ENCODE measurements at places on chromosomes 1 and 21.

DNA sequence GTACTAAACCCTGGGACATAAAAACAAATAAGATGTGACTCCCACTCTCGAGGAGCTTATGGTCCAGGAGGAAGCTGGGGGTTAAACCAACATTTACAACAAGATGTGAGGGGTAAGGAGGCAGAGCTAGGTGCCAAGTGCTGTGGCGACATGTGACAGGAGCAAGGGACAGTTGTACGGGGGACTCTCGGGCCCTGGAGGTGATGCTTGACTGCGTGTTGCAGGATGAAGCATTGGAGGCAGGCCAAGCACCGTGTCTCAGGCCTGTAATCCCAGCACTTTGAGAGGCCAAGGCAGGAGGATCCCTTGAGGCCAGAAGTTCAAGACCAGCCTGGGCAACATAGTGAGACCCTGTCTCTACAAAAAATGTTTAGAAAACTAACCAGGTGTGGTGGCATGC, 36.8 kb downstream of the ATP5PO start:
- DNase-seq = no peak

GRCh38 chr21:34054259-34054658, 19.1 kb upstream of the MRPS6 start:
- DNase-seq = no peak

DNA sequence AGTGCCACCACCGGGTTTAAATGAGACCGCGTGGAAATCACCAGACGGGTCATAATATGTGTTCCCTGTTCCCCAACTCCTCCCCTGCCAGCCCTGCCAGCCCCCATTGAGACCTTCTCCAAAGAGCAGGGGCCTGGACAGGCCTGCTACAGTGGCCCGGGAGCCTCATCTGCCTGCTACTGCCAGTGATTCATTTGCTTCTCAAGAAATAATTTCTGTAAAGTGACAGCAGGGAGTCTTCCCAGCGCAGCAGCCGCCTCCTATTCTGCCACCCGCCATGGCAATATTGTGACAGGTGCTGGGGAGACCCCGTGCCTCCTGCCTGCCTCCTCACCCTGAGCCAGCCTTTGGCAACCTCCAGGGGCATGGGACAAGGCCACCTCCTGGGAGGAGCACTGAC, 8.9 kb downstream of the IFFO2 start:
- no peak for DNase-seq

DNA sequence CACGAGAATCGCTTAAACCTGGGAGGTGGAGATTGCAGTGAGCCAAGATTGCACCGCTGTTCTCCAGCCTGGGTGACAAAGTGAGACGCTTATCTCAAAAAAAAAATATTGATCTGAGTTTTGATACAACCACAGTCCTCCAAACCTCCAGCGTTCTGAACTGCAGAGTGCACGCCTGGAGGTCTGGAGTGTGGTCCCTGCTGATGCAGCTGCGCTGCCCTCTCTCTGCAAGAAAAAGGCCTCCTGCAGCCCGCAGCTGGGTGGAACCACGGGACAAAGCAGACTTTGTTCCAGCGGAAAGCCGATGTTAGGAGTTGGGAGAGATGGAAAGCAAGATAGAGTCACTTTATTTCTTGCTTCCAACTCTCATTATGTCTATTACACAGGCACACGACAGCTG, 144.9 kb upstream of the SOD1 start:
- peak; percentile 33 for DNase-seq

GRCh38 chr21:39007532-39007931, 175.7 kb downstream of the PSMG1 start:
- DNase-seq = no peak

DNA sequence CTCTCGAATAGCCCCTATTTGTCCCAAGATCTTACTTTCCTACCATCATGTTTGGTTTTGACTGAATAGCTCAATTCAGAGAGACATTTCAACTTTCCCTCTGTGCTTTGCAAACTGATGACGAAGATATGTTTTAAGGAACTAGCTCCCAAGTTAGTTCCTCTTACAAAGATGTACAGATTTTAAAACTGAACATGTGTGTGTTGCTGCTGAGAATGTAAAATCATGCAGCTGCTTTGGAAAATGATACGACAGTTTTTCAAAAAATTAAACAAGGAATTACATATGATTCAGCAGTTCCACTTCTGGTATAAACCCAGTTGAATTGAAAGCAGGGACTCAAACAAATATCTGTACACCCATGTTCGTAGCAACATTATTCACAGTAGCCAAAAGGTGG, 33.6 kb downstream of the KIF26B start:
- no peak for DNase-seq

DNA sequence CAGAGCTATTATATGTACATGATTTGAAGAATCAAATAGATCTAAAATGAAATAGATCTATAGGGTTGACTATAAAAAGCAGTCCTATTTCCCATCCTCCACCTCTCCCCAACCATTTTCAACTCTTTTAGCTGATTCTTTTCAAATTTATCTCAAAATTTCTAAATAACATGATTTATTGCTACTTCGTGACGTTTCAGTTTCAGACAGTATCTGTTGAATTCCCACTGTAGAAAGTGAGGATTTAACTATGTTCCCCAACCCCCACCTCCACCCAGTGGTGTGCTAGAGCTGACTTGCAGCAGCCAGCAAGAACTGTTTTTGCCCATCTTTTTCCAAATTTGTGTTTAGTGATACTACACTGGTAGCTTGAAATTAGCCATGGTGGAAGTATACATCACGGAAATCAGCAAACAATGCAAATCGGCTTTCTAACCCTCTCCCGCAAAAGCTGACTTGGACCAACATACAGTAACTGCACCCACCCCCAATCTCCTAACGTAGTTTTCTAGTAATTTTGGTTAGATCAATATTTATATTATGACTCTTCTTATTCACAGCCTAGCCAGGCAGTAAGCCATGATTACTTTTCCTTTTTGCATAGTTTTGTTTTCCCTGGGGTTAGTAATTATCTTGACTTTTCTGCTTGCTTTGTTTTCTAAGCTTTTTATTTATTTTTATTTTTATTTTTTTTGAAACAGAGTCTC, 10.9 kb downstream of the SEMA4A start:
- DNase-seq = no peak

- DNase-seq = no peak
Observed at GRCh38 chr1:9166289-9167235, 37.7 kb upstream of the GPR157 start.

- DNase-seq = no peak
Observed at GRCh38 chr1:209927466-209927865, 10.6 kb upstream of the SYT14 start.

DNA sequence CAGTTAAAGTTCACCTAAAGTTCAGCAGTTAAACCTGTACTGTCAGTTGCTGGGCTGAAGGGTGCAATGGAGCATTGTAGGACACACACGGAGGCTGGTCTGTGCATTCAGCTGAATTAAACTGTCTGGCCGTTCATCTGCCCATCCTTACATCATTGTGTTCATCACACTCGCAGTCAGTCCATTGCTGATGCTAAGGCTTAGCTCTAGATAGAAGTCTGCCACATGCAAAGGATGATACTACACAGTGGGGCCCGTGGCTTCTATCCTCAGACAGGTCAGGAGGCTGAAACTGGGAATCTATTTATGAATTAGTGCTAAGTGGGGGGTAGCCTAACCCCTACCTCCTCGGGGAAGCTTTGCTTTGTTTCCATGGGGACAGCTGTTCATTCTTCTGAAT, 60.4 kb downstream of the CNIH3 start:
- no peak for DNase-seq

GRCh38 chr1:159999204-159999603, 32.6 kb downstream of the PIGM start:
- DNase-seq = no peak

DNA sequence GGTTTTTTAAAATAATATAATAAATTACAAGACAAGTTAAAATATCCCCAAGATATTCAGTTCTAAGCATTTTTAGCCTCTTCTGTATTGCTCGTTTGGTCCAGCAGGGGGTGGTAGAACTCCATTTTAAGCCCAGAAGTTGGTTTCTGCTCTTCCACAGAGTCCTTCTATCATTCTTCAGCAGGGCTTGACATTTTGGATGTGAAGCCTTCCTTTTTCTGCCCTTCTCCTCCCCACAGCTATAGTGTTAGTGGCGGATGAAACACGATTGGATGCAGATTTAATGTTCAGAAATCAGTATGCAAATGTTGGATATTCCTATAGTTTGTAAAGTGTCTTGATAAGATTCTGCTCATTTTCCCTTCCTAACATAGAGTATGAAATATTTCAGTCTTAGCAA, 1.4 kb downstream of the NCAM2 start:
- peak; percentile 57 for DNase-seq

GRCh38 chr1:221071777-221072176, 192.5 kb downstream of the HLX start:
- DNase-seq = no peak

- DNase-seq = no peak
Observed at GRCh38 chr1:196387766-196388165, 220.5 kb downstream of the KCNT2 start.

GRCh38 chr1:197199923-197200271, 53.4 kb upstream of the ASPM start:
- no peak for DNase-seq

- no peak for DNase-seq
Observed at GRCh38 chr1:52901384-52901783, 20.2 kb downstream of the ECHDC2 start.

- no peak for DNase-seq
Observed at GRCh38 chr1:68029444-68029843, 21.0 kb downstream of the DIRAS3 start.

DNA sequence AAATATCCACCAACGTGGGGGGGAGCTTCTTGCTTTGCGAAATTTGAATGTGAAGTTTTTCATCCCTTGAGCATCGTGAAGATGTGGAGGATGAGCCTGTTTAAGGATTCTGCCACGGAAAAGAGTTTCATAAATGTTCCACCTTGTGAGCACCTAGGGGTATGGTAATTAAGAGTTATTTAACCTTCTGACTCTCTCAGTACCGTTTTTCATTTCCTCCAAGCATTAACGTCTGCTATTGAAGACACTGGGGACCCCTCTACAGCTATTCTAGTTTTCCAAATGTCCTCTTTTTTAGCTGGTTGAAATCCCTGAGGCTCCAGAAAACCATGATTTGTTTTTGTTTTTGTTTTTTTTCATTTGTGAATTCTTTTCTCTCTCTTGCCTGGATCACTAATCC, 79.1 kb upstream of the GALNT2 start:
- DNase-seq = no peak

DNA sequence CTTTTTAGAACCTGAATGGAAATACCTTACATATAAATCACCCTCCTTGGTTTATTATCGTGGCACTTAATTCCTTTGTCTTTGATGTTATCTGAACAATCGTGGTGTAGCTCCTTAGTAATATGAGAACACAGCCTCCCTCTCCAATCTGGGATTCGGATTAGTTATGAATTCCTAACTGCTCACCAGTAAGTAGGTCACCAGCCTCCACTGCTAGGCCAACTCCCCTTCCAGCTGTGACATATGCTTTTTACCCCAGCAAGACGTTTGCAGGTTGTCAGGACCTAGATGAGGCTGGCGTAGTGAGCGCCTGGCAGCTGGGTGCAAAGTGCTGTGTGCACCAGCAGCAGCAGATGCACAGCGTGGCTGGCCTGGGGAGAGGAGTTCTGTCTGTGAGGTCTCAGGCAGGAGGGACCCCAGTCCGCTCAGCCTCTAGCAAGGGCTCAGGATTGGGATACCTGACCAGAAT, 38.2 kb downstream of the NTPCR start:
- no peak for DNase-seq

DNA sequence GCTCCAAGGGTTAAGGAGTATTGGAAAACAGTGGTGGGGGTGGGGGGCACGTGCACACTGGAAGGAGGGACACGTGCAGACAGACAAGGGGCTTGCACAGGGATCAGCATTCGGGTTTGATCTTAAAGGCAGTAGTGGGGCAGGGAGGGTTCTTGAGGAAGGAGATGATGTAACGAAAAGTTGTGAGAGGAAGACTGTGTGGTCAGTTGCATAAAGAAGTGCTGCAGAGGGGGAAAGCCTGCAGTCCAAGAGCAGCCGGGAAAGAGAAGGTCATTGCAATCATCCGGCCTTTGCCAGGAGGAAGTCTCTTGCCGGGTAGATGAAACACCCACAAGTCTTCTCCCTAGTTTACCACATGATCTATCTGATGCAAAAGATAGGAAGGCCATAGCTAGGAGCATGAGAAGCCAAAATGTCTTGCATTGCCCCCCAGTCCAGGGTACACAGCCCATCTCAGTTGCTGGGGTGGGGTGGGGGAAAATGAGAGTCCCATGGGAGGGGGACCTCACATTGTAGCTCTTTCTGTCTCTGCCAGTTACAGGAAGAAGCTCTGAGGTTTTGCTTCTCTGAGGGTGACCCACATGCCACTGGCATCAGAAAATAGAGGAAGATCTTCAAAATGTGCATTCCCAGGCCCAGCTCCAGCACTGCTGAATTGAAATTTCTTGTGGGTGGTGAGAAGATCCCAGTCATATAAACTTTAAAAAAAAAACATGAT, 202.5 kb upstream of the RAB4A start:
- no peak for DNase-seq

DNA sequence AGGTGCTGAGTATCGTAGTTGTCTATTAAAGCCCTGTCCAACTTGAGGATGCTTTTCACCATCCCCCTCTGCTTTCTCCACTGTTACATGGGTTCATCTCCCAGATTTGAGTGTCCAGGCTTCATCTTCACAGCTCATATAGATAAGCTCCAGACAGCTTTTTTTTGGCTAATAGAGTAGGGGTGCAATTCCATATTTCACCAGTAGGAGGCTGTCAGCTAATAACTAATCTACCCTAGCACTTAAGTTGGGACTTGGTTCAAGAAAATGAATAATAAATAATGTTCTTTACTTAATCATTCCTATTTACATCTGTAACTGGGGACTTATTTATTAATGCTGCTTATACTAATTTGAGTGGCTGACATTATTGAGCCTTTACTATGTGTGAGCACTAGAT, 124.5 kb downstream of the IGSF21 start:
- DNase-seq = no peak

DNA sequence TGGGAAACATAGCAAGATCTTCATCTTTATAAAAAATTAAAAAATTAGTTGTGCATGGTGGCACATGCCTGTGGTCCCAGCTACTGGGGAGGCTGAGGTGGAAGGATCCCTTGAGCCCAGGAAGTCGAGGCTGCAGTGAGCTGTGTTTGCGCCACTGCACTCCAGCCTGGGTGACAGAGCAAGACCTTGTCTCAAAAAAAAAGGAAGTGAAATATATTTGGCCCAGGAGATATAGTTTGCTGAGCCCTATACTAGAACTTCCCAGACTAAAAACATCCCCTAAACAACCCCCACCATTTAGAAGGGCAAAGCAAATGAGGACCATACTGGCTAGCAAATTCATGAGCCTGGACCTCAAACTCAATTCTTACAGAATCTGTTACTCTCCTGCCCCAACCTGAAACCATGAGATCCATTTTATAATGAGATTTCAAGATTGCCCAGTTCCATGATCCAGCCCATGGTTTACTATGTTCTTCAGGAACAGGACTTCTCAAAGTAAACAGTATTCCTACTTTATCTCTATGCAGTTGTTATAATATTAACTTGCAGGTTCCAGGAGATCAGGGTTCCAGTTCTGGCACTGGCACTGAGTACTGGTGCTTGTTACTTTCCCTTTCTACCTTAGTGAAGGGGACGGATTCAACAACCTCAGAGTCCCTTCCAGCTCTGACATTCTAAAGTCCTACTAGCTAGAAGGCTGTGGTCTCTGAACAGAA, 48.9 kb upstream of the TADA1 start:
- DNase-seq = no peak
